Cardiac atrium fibroblast (primary cell): ENCODE measurements at places on chromosomes 6 and 20. TPM values are rescaled to one million over a fixed set of nuclear protein-coding genes. Genes with fewer than 3 reads are reported as not detected.

Gene SRMS
- total RNA-seq = not detected in 2 replicates

Gene MYCT1
- total RNA-seq = 2.7 and 6.3 TPM in 2 replicates

Gene STX11
- total RNA-seq = 2.4 and 2.7 TPM in 2 replicates

Gene ZNF165
- total RNA-seq = 0.16 and 0.36 TPM in 2 replicates

Gene TRIM10
- total RNA-seq = not detected in 2 replicates

Gene OR2J3
- not detected in 2 replicates for total RNA-seq

Gene PDE10A
- total RNA-seq = 24.4 and 28.5 TPM in 2 replicates

Gene SPATS1
- total RNA-seq = not detected in 2 replicates

Gene VIP
- total RNA-seq = not detected in 2 replicates

Gene CHRNA4
- not detected in 2 replicates for total RNA-seq

Gene RPRD1B
- 22.9 and 27.7 TPM in 2 replicates for total RNA-seq

Gene SEMG1
- total RNA-seq = not detected in 2 replicates

Gene ESR1
- total RNA-seq = under 0.01 and 0.16 TPM in 2 replicates
